NCI-H1105 (cell line): ENCODE measurements at places on chromosomes 4 and X.

DNA sequence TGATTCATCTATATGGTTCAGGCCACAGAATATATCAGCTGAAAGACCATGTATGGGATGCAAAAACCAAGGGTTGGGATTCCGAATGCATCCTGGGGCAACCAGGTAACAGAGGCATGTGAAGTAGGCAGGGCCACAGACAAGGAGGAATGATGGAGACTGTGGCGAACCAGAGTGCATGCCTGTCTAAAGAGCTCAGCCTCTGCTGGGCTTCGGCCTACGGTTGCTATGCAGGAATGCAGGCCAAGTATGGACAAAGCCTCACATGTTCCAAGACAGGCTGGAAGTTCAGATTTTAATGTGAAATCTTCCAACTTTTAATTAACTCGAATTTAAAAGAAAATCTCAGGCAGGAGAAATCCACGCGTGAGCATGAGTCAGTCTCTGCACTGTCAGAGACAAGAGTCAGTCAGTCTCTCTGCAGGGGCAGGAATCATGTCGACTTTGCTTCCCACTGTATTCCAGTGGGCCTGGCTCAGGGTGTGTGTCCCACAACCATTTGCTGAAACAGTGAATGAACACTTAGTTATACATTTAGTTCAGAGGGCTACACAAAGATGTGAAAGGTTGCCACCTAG, 344.4 kb downstream of the UNC5C start:
- DNase-seq = no peak

DNA sequence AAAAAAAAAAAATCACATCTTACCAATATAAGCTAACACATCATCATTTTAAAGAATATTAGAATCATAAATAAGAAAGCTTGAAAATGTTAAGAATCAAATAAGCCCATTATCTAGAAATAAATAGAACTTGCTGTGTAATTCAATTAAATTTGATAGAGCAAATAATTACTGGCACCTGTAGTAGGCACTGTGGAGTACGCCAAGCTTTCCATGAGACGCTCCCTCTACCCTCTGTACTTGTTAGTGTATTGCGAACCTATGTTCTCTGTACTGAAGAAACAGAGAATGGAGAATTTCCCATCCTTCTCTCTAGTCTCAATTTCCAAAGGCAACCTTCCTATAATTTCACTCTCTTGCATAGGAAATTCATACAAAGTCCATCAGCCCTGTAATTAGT, 61.7 kb upstream of the HAND2 start:
- DNase-seq = no peak

- no peak for DNase-seq
Measured at GRCh38 chr4:64911846-64912245, 502.6 kb upstream of the TECRL start.

- DNase-seq = no peak
Measured at GRCh38 chr4:170242471-170242870, 152.7 kb upstream of the AADAT start.

GRCh38 chr4:156792462-156793085, 179.0 kb downstream of the PDGFC start:
- DNase-seq = no peak

GRCh38 chr4:29927895-29928294, 792.3 kb upstream of the PCDH7 start:
- DNase-seq = no peak

GRCh38 chr4:102193145-102193544, 152.1 kb downstream of the SLC39A8 start:
- DNase-seq = no peak

GRCh38 chr4:6468376-6468775, 4.0 kb downstream of the PPP2R2C start:
- DNase-seq = no peak

DNA sequence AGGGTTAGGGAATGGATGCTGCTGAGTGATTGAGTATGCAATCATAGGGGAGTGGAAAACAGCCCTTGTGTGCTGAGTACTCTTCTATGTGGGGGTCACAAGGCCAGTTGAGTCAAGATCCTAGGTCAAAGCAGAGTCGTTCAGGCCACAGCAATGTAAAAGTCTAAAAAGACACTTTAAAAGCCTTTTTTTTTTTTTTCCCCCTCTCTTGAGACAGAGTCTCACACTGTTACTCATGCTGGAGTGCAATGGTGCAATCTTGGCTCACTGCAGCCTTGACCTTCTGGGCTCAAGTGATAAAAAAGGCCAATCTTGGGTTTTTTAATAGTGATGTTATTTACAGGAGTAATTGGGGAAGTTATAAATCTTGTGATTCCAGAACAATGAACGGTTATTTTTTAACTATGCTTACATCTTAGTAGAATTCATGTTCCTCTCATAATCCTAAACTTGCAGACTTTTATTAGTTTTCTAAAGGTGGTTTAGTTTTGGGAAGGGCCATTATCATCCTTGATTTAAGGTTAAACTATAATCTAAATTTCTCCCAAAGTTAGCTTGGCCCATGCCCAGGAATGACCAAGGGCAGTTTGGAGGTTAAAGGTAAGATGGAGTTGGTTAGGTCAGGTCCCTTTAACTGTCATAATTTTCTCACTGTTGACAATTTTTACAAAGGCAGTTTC, 82.2 kb upstream of the BMP2K start:
- DNase-seq = no peak

DNA sequence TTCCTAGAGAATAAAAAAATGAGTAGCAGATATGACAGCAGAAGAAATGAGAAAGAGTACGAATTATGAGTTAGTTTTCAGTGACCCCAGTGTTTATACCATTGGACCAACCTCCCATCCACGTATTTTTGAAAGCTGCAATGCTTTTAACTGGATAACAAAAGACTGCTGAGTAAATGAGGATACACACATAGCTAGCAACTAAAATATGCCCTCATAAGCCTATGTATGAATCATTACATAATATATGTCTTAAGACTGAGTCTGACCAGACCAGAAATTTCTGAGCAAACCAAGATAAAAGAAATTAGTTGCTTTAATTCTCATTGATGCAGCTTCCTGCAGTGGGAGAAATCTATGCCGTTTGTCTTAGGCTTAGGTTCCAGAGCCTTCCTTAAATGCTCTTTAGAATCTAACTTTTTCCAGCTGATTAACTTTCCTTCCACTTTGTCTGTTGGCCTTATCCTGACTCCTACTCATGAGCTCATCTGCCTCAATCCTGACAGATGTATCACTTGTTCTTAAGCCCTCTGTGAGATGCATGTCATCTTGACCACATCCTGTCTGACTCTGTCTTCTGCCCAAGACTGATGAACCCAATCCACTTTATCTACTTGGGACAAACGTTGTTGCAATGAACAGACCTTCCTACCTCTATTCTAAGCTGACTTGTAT, 301.4 kb upstream of the AADAT start:
- DNase-seq = no peak

GRCh38 chrX:3443184-3443583, 96.7 kb upstream of the MXRA5 start:
- DNase-seq = no peak

DNA sequence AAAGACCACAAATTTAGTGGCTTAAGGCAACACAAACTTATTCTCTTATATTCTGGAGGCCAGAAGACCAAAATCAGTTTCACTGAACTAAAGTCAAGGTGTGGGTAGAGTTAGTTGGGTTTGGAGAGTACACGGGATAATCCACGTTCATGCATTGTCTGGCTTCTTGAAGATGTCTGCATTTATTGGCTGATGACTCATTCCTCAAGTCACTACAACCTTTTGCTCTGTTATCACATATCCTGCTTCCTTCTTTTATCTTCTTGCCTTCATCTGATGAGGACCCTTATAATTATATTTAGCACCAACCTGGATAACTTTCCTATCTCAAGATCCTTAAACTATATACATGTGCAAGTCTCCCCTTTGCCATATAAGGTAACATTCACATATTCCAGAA, 590.0 kb downstream of the FSTL5 start:
- DNase-seq = no peak

DNA sequence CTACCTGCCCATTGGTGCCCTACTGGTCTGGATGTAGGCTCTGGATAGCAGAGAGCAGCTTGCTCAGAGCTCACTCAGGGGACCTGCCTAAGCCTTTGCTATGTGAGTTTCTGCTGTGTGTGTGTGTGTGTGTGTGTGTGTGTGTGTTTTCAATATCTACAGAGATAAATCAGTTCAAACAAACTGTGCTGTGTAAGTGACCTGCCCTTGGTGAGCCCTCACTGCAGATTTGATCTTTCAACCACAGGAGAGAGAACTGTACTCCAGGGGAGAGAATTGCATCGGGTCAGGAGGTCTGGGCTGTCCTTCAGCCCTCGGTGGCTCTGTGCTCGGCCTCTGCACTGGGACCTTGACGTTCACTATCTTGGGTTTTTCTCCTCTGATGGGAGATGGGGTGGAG, 35.0 kb upstream of the CDKN2AIP start:
- DNase-seq = no peak

DNA sequence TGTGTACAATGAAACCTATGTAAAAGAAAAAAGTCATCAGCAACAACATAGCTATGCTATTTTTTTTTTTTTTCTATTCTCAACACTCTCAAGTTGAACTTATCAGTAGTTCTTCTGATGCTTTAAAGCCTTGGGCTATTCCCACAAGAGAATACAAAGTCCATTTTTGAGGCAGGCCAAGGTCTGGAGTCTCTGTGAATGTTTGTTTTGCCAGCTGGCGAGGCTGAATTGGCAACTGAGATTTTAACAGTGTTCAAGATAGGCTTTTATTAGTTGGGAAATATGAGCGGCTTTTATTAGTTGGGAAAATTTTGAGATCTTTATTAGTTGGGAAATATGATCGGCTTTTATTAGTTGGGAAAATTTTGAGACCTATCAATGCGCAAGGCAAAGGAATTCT, 336.6 kb downstream of the SLITRK2 start:
- no peak for DNase-seq

- no peak for DNase-seq
Measured at GRCh38 chr4:1033840-1034551, 22.6 kb downstream of the FGFRL1 start.

DNA sequence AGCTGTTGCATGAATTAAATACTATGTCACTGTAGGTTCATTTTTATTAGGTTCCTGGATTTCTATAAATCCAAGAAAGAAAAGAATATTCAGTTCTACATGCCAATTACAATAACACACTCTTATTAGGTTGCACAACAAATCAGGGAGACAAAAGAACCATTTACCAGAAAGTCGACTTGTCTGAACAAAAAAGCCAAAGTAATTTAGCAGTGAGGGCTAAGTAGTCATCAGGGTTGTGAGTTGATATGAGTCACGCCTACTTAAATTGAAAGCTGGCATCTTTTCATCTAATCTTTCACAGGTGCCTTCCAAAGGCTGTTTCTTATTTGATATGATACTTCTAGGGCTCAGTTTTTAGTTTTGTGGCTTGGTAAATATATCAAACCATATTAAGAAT, 25.4 kb upstream of the GNRHR start:
- peak; percentile 59 for DNase-seq

- DNase-seq = no peak
Measured at GRCh38 chrX:144334577-144334976, 450.7 kb downstream of the UBE2NL start.

DNA sequence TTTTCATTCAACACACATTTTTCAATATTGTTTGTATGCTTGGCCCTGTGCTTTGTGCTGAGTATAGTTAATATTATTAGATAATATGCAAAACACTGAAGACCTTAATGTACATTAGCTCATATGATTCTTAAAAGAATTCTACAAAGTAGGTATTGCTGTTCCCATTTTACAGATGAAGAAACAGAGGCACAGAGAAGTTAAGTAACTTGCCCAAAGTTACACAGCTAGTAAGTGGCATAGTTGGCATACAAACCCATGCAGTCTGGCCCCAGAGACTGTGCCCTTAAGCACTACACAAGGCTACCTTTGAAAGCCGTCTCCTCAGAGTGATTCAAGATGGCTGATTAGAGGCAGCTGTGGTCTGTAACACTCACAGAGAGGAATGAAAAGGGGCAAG, 293.4 kb upstream of the F9 start:
- DNase-seq = no peak

DNA sequence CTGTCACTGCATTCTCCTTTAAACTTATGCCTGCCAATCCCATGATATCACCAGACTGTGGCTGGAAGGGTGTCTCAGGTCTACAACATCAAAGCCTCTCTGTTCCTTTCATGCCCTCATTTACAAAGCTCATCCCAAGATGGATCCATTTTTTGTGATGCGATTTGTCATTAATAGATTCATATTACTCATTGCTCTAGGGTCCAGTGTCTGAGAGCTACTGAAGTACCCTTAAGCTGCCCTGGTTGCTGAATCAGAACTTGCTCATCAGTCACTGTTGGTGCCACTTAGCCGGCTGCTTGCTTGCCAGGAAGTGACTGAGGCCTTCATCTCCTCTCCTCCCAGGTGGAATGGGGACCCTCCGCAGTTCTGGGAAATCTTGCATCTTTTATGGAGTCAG, 395.5 kb upstream of the BOD1L1 start:
- no peak for DNase-seq

DNA sequence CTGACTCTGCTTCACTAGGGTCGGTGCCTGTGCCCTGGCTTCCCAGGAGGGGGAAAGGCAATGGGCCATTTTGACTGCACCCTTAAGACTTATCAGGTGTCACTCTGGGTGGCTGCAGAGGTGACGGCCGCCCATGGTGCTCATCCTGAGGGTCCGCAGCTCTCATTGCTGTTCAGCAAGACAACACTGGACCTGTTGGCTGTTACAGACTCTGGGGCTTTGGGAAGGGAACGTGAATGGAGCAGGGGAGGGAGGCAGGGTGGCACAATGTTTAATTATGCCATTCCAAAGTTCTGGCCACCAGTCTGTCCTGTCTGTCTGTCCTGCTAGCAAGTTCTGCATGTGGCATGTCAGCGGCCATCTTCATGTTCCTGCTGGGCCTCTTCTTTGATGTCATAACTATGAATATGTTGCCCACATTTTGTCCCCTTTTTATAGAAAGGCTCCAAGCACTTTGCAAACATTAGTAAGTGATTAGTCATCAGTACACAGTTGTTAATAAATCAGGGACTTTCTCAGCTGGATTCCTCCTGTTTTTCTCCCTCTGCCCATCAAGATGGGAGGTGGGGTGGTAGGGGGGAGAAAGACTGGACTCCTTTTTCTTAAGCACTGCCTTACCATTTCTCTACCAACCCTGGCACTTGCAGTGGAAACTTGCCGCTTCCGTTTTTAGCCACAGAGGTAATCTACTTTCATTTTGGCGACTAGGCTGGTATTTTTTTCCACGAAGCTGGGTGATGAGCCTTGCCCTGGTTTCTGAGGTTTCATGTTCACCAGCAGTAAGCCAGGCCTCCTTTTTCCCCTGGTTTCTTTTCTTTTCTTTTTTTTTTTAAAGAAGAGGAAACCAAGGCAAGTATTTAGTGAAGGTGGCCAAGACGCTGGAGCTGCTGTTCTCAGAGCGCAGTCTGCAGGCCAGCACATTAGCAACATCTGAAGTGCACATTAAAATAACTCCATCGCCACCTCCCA, 88.6 kb upstream of the TRIM2 start:
- no peak for DNase-seq

DNA sequence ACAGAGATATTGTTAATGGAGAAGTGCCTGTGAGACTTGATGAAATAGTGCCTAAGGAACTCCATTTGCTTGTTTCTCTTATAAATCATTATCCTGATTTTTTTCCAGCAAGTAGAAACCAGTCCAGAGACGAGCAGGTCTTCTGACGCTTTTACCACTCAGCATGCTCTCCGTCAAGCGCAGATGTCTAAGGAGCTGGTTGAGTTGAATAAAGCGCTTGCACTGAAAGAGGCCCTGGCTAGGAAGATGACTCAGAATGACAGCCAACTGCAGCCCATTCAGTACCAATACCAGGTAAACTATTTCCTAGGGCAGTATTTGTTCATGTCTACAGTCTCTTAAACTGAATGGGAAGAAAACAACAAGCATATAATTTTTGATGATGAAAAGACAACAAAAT, 63.6 kb downstream of the KIF4A start:
- no peak for DNase-seq

GRCh38 chrX:1086444-1087409, 125.7 kb downstream of the CRLF2 start:
- DNase-seq = no peak
